Activated naive CD8-positive, alpha-beta T cell treated with anti-CD3 and anti-CD28 coated beads, Interleukin-2, amount 10 ng/mL, durations not matched to agents 7 days and 5 days (primary cell): ENCODE measurements at places on chromosomes 4 and X.
A peak's percentile ranks its signal among the peaks of the same experiment; 100 is the strongest.

GRCh38 chrX:57595381-57595811, 3.6 kb downstream of the ZXDB start:
- H3K4me3 ChIP-seq = peak overlapping the region; percentile 63
- H3K4me1 ChIP-seq = peaks cover 22% of the 10 kb centered on the region
- no peak for DNase-seq
- peaks cover 22% of the 10 kb centered on the region for H3K36me3 ChIP-seq

- peak overlapping the region; percentile 69 for H3K27ac ChIP-seq
- no peak for DNase-seq
- H3K27me3 ChIP-seq = no peaks in the 10 kb centered on the region
- peaks cover 15% of the 10 kb centered on the region for H3K36me3 ChIP-seq
- H3K4me3 ChIP-seq = peak overlapping the region; percentile 40
Observed at GRCh38 chrX:150028692-150029091, 90.4 kb upstream of the EOLA2 start.

DNA sequence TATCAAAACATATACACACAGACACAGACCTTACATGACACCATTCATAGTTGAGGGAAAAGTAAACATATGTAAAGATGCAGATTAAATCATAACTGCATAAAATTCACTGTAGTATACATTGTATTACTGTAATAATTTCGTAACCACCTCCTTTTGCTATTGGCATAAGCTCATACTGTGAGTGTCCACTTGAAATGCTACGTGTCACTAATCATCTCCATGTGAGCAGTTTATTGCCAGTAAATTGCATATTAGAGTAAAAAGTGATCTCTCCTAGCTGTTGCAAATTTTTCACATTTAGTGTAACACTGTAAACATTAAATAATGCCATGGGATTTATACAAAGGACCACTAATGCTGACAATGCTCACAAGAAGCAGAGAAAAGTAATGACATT, 256.7 kb upstream of the GNPDA2 start:
- no peaks in the 10 kb centered on the region for H3K27me3 ChIP-seq
- no peaks in the 10 kb centered on the region for H3K36me3 ChIP-seq
- H3K27ac ChIP-seq = no peak overlapping the region
- no peak overlapping the region for H3K4me3 ChIP-seq

GRCh38 chrX:68851082-68851481, 22.3 kb downstream of the EFNB1 start:
- no peaks in the 10 kb centered on the region for H3K36me3 ChIP-seq
- H3K4me1 ChIP-seq = no peaks in the 10 kb centered on the region
- no peak for DNase-seq
- H3K27me3 ChIP-seq = peaks cover 2% of the 10 kb centered on the region

DNA sequence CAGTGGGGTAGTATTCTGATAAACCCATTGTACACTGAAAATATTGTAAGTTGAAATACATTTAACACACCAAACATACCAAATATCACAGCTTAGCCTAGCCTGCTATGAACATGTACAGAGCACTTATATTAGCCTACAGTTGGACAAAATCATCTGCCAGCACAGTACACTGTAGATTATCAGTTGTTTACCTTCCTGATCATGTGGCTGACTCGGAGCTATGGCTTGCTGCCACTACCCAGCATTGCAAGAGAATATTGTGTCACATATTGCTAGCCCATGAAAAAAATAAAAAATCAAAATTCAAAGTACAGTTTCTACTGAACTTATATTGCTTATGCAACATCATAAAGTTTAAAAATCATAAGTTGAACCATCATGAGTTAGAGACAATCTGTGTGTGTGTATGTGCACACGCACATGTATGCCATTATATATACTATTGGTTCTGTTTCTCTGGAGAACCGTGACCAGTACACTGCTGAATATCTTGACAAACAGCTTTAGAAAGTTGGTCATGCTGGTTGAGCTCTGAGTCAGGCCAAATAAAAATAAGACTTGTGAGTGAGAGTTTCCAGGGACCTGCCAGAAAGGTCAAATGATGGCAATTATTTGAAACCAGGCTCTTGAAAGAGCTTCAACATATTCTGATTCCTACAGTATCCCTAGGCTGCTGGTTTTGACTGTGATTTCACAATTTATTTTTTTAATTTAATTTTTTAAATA, 238.5 kb downstream of the PRR32 start:
- no peak overlapping the region for H3K27ac ChIP-seq
- no peak overlapping the region for H3K4me3 ChIP-seq
- no peaks in the 10 kb centered on the region for H3K36me3 ChIP-seq
- H3K27me3 ChIP-seq = no peaks in the 10 kb centered on the region
- H3K4me1 ChIP-seq = no peaks in the 10 kb centered on the region
- DNase-seq = no peak

DNA sequence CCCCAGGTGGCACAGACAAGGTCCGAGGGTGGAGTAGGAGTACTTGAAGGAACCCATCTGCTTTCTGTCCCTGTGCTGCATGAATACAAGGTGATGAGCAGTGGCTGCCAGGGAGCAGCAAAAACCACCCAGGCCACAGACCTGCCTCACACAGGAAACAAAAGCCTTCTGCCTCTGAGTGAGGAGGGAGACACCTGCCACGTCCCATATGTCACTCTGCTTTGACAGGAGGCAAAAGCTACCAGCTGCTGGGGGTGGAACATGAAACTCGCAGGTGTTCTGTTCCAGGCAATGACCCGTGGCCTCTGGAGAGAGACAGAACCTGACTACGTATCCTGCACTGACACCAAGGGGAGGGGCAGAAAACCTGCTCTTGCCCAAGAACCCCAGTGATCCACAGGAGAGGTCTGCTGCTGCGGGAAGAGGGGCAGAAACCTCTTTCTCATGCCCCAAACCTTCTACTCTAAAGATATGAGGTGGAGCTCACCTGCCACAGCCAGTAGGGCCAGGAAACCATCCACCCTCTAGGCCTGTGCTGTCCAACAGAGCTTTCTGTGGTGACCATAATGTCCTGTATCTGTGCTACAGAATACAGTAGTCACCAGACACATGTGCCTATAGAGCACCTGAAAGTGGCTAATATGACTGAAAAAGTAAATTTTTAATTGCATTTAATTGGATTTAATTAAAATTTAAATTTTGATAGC, 172.9 kb downstream of the PRDM5 start:
- H3K4me1 ChIP-seq = peaks cover 11% of the 10 kb centered on the region
- H3K27me3 ChIP-seq = no peaks in the 10 kb centered on the region
- peak overlapping the region; percentile 21 for H3K27ac ChIP-seq
- peak; percentile 55 for DNase-seq
- H3K4me3 ChIP-seq = peak overlapping the region; percentile 11
